Kidney tubule cell (primary cell): ENCODE measurements at places on chromosomes 12 and 14.
A peak's percentile ranks its signal among the peaks of the same experiment; 100 is the strongest.

DNA sequence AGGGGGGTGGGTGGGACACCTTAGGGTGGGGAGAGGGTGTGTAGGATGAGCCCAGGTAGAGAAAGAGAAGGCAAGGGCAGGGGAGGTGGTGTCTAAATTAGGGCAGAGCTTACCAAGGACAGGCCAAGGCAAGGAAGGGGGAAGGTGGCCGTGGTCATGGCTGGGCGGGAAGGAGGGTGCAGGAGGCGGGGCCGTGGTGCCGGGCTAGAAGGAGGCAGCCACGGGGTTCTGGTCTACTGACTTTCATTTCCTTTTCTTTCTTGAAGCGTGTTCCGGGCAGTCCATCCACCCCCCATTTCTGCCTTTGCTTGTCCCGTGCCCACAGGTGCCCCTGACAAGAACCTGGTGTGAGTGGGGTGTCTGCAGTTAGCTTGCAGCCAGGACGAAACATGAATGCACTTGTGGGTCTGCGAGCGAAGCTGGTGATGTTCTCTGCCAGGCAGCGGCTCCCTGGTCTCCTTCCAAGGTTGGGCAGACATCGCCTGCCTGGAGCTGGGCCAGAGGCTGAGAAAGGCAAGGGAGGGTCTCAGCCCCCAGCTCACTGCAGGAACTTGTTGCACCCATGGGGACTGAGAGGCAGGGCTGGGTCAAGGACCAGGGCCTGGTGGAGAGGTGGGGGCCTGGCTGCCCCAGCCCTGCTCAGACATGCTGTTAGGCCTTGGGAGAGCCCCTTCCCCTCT is 58.2 kb downstream of the KIF26A start:
- peak; percentile 23 for DNase-seq

GRCh38 chr12:122203301-122204166 is at the start of gene B3GNT4:
B3GNT4 (plus strand) TSS chr12:122203709; CDS start chr12:122204619, 910 bp downstream.
- peak; percentile 76 for DNase-seq

DNA sequence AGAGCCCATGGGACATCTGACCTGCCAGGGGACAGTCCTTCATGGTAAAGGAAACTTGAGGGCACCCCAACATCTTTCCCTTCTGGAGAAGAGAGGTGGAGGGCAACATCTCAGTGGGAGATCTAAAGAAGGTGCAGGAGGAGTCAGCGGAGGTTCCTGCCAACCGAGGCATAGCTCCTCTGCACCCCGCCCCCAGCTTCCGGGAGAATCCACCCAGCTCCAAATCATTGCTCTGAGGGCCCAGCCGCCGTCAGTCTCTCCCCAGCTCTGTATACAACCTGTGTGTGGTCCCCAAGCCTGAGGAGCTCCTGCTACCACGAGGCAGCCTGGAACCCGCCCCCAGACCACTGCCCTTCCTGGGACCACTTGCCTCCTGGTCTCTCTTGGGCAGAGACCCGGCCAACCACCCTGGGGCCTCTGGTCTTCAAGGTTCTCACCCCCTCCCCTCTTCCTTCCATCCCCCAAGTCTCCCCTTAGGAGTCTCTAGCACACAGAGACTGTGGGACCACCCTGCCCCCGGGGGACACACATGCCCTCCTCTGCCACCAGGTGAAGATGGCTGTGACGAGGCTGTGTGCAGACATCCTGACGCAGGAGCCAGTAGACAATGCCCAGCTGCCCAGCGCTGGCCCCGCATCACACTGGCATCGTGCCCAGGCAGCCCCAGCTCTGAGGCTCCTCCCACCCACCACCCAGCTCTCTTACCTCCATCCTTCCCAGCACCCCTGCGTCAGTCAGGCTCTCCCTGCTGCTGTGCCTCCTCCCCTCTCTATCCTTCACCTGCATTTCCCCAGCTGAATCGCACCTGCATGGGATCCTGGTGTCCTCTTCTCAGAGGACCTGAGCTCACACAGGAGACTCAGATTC is 13.0 kb upstream of the NUDT14 start:
- DNase-seq: peak; percentile 48

DNA sequence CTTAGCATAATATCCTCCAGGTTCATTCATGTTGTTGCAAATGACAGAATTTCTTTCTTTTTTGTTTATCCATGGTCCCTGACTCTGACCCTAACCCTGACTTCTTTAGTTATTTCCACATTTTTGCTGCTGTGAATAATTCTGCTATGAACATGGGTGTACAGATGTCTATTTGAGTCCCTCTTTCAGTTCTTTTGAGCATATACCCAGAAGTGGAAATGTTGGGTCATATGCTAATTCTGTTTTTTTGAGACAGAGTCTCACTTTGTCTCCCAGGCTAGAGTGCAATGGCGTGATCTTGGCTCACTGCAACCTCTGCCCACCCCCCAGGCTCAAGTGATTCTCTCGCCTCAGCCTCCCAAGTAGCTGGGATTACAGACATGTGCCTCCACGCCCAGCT is 33.1 kb downstream of the KNTC1 start:
- no peak for DNase-seq

GRCh38 chr12:6321905-6322304 is 11.4 kb downstream of the PLEKHG6 start:
- no peak for DNase-seq

GRCh38 chr12:88733008-88733407 is 152.7 kb upstream of the KITLG start:
- DNase-seq: no peak

- DNase-seq: no peak
These were observed 71.9 kb downstream of the NTF3 start for GRCh38 chr12:5503774-5504173.

DNA sequence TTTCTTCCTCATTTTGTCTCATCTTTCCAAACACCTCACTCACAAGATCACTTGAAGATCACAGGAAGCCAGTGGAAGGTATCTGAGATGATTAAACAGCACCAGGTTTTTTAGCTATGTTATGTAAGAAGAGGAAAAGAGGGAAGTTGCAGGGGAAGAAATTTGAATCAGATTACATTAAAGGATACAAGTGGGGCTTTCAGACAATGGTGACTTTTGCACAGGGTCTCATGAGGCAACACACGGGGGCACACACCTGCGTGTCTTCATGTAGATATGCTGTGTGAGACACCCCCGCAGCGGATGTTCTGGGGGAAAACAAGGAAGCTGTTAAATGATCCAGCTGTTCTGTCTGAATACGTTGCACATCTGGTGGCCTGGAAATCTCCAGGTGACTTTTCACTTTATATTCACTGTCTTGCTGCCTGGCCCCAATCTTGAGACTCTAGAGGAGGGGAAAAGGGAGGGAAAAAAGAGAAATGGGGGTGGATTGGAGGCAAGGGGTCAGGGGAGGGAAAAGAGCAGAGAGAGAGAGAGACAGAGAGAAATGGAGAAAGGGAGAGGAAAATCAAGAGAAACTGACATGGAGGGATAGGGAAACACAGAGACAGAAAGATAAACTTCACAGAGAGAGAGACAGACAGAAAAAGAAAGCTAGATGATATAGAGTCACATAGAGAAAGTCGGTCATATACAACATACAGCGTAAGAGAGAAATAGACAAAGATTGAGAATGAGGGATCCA is 36.3 kb upstream of the PPP1CC start:
- DNase-seq: no peak

GRCh38 chr12:125890971-125891370 is 825.7 kb downstream of the AACS start:
- no peak for DNase-seq

- DNase-seq: peak; percentile 19
These were observed 6.9 kb downstream of the CFAP251 start for GRCh38 chr12:121925358-121925695.

DNA sequence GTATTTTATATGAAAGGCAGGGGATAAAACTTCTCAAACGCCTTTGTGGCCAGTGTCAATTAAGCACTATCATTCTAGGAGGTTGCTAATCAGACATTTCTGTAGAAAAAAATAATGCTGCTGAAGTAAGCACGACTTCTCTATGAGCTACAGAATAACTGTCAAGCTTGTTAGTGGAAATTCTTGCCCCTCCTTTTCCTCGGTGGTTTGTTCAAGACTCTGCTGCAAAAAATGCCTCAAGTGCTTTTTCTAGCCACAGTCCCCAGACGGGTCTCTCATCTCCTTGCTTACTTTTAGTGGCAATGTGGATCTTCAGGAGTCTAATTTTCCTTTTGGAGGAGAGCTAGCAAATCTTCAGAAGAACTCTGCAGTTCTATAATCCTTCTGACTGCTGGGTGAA is 452.0 kb downstream of the FUT8 start:
- no peak for DNase-seq

GRCh38 chr14:32049361-32050088 is 27.6 kb upstream of the ARHGAP5 start:
- DNase-seq: peak; percentile 66

DNA sequence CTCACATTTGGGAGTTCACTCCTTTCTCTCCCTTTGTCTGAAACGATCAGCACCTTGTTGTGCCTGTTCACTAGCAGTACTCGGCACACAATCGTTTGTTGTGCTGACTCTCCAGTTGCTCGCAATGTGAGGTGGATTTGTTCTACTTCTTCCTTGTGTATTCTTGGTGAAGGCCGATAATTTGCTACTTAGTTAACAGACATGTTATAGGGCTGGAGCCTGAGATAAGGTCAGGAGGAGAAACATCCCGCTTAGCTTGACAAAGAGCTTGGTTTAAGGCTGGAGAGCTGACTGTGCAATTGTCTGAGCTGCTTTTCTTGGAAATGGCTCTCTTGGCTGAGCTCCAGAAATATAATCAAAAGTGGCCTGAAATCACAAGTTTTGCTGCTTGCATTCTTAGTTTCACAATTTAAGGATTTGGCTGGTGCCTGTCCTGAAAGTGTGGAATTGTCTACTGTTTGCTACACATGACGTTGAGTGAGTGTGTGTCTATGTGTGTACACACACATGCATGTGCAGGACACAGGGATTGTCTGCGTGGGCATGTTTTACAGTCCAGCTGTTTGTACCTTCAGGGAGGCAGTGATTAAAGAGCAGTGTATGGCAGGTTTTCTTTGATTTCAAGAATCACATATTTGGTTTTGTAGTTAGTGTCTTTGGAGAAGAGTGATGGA is 77.7 kb downstream of the ARF6 start:
- no peak for DNase-seq

DNA sequence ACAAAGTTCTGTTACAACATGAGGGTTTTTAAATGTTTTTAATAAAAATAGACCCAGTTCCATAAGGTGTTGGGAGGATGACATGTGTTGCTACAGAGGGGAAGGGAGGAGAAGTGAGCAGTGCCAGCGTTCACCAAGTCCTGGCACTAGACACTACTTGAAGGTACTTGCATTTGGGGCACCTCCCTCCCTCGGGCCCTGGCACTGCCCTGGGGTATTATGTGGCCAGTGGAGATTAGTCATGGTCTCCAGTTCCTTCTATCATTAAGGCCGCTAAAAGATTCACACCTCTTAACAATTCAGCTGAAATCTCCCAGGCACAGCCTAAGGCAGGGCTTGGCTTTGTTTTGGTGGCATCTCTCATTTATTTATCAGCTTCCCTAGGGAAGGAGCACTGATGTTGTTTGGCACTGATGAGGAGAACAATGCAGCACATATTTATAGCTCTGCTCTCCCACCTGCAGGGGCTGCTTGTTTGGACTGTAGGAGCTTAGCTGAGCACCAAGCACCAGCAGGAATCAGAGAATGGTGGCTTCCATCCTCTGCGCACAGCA is 155.5 kb upstream of the NTF3 start:
- no peak for DNase-seq

DNA sequence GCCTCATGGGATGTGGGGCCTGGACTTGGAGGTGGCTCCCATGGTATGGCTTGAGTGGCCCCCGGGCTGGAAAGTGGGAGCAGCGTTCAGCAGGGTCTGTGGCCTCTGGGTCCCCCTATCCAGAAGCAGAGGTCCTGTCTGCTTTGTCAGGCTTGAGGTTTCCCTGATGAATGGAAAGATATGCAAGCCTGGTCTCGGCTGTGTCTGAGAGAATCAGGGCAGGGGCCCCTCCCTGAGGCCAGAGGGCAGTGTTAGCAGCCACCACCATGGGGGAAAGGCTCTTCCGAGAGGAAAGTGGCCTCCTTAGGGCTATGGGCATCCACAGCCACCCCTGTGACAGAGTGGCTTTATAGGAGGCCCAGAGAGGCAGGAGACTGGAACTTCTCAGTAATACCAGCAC is 128.2 kb downstream of the VRK1 start:
- no peak for DNase-seq

DNA sequence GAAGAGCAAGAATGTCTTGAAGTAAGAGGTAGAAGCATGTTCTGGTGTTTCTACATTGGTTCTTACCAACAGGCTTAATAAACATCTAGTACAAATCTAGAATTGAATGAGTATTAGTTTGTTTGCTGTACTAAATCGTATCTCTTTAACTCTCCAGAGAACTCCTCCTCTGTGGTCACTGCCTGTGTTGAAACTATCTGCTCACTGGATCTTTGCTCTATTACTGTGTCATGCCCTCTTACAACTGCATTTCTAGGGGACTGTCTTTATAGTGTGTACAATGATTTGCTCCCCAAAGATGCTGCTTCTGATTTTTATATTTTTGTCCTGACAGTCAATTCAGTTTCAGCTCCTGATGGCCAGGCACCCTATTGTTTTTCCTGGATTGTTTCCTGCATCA is 50.1 kb upstream of the E2F7 start:
- no peak for DNase-seq

DNA sequence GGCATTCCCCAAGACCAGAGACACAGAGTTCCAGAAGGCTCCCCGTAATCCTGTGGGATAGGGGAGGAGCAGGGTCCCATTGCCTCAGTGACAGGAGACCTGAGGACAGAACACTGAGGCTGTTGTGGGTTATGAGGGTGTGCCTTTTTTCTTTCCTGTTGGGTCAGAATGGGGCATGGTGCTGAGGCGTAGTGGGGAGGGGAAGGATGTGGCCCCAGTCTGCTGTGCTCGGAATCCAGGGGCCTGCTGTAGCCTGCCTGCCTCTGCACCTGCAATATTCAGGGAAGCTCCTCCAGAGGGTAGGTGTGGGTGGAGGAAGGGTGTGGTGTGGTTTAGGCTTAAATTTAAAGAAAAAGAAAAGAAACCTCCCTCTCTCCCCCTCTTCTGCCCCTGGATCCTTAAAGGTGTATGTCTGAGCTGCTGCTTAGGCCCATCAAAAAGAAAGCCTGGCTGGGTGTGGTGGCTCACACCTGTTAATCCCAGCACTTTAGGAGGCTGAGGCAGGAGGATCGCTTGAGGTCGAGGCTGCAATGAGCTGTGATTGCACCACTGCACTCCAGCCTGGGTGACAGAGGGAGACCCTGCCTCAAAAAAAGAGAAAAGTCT is 18.7 kb downstream of the PLEKHG3 start:
- DNase-seq: no peak

DNA sequence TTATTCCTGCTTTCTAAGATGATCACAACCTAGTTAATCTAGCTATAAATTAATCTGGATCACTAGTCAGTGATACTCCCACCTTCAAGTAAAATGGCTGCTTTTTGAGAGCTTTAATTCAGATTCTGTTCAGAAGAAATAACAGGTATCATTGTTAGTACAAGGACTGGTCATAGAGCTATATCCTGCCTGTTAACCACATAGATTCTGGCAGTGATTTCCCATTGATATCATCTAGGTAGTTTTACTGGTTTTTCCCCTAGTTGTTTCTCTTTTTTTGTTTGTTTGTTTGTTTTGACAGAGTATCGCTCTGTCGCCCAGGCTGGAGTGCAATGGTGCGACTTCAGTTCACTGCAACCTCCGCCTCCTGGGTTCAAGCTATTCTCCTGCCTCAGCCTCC is 39.0 kb upstream of the HIF1A start:
- DNase-seq: no peak
